ENCODE measurements at places on chromosomes 11 and 22.

DNA sequence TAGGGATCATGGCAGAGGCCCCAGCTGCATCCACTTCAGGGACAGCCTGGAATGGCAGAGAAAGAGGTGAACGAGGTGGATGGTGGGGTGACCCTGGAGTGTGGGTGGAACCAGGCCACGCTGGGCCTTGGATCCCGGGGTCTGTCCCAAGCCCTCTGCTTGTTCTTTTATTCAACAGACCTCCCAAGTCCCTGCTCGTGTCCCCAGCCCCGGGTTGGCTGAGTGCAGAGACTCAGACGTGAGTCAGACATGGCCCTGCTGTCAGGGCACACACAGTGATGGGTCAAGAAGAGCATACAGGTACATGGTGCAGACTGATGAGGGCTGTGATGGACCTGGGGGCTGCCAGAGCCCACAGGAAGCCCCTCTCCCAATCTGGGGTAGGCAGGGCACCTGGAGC is 6.6 kb downstream of the ARHGAP8 start:
- no peak for DNase-seq

- DNase-seq = no peak
Measured at GRCh38 chr11:64869571-64870175, 8.7 kb downstream of the EHD1 start.

GRCh38 chr11:121344824-121345223 is 52.3 kb downstream of the SC5D start:
- DNase-seq = no peak

DNA sequence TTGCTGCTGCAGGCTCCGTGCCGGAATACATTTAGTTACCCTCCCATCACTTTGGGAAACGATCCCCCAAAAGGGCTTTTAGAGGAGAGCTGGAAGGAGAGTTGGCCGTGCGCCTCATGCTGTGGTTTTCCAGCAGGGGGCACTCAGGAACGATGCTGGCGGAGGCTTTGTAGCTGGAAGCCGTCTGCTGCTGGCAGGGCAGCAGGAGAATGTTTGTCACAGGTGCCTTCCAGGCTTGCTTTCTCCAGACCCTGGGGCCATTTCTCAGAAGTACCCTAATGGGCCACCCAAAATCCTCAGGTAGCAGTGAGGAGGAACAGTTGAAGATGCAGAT is 30.0 kb upstream of the CABP7 start:
- DNase-seq = peak; percentile 45

DNA sequence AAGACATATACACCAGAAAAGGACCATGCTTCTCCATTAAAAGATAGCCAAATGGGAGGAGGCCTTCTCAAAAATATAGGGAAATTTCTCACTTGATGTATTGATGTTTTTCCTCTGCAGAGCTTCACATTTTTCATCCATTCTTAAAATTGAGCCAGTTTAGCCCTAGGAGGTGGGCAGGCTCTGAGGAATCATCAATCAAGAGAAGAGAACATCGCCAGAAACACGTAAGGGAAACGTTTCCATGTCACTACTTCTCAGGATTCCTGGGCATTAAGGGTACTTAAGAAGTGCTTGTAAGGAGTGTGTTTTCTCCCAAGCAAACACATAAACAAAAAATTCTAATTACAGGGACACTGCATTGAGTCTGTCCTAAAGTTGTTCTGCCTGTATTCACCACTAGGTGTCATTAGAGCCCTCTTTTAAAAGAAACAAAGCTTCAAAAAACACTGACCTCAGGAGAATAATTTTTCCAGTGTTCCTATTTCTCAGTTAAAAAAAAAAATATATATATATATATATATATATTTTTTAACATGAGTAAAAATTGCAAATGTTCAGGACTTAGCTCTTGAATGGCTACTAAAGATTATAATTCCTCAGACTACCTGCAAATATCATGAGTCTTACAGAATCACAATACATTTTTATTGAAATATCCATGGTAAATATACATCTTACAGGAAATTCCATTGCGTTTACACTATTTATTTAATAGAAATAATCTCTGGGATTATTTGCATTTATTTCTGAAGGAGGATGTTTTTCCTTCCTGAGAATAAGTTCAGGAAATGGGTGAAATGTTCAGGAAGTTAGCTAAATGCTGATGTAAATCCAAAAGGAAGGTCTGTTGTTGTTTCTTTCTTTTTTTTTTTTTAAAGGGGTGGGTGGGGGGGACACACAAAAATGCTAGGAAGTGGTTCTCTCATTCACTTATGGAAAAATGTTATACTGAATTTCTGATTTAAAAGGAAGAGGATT is 16.0 kb downstream of the FZD4 start:
- peak; percentile 51 for DNase-seq

GRCh38 chr11:8287703-8288102 is 24.0 kb upstream of the LMO1 start:
- DNase-seq = no peak

DNA sequence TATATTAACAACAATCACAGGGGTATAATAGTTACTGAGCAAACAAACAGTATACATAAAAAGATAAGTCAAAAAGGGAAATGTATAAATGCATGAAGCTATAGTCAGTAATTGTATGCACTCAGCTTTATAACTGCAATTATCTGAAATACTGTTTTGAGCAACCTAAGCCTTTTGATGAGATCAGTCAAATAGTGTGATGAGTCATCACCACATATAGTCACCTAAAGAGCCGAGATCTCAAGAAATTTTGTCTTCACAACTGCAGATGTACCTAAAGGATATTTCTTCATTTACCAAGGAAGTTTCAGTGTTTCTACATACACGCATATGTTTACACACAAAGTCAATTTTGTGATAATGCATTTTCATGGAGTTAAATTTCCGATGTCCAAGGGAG is 5.4 kb upstream of the OR51A2 start:
- no peak for DNase-seq

DNA sequence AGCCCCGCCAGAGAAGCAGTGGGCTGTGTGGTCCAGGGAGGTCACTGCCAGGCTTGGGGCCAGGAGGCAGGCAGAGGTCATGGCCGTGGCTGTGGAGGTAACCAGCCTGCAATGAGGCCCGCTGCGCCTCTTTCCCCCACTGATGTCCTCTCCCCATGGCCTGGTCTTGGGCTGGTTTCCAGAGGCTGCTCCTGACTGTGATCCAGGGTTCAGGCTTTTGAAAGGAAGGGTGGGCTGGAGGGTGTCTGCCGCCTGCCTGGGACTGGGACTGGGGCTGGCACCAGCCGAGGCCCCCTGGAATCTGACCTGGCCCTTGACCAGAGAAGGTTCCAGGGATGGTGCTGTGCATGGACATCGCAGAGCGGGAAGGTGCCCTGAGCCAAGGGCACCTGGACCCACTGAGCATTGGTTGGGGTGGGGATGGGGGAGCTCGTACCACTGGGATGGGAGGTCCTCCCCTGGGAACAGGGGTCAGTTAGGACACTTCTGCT is 59.6 kb upstream of the THY1 start:
- DNase-seq = no peak

DNA sequence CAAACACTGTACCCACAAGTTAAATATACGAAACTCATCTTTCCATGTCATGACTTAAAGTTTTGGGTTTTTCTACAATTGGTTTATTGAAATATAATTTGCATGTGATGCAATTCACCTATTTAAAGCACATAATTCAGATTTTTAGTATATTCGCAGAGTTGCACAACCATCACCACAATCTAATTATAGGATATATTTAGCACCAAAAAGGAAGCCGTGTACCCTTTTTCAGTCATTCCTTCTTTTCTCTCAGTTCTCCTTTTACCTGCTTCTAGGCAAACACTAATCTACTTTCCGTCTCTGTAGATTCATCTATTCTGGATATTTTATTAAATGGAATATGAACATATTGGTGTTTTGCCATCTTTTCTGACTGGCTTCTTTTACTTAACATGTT is 1458.1 kb upstream of the TENM4 start:
- peak; percentile 4 for DNase-seq

- DNase-seq = no peak
Measured at GRCh38 chr11:8624698-8625097, 30.7 kb upstream of the STK33 start.

DNA sequence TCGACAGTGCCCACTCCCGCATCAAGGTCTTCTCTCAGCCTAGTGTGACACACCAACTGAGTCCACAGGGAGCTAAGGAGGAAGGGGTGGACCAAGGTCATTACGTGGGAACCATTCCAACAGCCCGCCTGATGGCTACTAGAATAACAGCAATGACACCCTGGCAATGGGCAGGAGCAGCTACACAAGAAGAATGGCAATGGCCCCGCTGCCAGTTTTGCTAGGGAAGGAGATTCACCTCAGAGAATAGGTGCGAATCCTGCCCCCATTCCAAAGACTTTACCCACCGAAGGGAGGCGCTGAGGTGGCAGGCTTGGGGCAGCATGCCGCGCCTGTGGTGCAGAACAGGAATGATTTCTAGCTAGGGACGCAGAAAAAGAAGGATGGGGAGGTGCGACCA is 9.1 kb downstream of the WT1 start:
- DNase-seq = no peak

DNA sequence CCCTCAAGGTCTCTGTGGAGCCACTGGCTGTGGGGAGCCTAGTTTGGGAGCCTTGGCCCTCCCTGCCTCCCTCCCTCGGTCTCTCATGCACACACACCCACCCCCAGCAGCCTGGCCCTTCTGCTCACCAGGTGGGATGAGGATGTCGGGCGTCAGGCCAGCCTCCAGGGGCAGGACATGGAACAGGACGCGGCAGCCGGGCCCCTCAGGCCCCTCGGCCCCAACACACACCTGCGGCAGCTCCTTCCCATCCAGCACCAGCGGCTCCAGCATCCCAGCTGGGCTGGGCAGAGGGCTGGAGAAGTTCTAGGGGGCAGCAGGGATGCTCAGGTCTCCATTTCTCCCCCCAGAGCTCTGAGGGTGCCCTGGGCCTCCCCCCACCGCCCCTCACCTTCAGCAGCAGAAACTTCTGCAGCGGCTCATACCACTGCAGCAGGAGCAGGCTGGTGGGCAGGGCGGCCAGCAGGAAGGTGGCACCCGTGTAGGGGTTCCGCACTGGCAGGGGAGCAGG is 11.2 kb downstream of the MAP4K2 start:
- DNase-seq = no peak

DNA sequence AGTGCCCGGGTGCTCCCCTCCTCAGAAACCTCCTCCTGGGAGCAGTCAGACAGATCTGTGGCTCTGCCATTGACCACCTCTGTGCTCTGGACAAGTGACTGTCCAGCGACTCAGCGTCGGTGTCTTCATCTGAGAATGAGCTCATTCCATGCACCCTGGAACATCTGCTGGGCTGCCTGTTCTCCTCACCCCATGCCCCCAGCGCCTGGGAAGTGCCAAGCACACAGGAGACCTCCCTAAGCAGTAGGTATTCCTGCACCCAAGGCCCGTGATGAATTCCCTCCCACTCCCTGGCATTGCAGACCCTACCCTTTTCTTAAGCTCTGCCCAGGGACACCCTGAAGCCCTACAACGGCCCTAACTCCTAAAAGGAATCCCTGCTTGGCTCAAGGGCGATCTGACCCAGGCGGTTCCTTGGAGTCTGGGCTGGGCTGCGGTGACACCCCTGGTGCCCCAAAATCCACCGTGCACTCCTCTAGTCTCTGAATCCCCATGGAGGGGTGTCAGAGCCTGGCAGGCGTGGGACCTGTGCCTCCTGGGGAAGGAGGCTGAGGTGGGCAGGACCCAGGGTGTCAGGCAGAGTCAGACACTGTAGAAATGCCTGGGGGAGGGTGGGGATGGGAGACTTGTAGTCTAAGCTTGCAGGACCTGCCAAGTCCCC is 92.0 kb downstream of the CEP164 start:
- DNase-seq = no peak

- DNase-seq = no peak
Measured at GRCh38 chr22:29813563-29813962, 24.5 kb downstream of the ASCC2 start.
